ENCODE measurements at places on chromosomes 7 and 10.

DNA sequence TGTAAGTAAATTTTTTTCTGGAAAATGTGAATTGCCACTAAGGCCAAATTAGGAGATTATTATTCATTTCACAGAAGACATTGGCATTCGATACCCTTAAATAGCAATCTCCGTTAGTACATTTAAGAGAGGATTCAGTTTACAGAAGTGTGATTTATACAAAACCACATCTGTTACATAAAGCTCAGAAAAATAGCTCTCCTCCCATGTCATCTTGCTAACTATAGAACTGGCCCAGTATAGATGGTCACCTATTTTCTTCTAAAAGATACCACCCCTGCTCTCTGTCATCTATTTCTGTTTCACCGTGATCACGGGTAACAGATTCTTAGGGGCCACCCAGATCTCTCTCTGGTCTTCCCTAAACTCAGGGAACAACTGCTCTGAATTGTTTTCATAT lies 119.1 kb downstream of the HIP1 start:
- no peak for DNase-seq

GRCh38 chr10:124734311-124735166 lies 9.6 kb downstream of the FAM53B start:
- no peak for DNase-seq

- no peak for DNase-seq
Measured at GRCh38 chr10:100350914-100351485, 4.0 kb downstream of the SCD start.

DNA sequence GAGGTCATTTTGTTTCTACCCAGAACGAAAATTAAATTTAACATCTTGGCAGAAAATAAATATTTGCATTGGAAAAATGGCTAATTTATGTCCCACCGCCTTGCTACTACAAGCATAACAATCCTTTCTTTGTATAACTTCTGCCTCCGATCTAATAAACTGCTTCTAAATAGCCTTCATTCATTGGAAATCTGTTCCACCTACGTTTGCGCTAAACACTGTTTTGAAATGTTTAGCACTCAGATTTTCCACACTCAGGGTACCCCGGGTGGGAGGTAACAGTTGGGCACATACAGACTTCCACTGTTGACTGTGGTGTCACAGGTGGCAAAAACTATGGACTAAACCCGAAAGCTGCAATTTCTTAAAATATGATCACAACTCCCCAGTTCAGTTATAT lies 96.4 kb downstream of the FGFR2 start:
- no peak for DNase-seq

DNA sequence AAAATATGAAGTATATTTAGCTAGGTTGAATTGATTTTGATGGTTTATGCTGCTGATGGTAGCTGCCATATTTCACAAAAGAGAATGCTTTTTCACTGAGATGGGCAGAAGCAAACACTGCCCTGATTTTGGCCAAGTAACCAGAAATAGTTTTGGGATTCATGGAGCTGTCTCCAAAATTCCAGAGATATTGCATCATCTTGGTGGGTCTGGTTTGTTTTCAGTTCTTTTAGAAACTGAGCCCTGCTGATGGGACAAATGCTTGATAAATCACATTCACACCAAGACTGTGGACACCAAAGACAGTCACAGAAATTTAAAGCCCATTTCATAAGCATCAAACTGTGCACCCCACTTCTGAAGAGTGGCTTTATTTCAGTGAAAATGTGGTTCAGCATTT lies 140.5 kb downstream of the BICC1 start:
- no peak for DNase-seq

GRCh38 chr7:147721962-147722830 lies 868.4 kb upstream of the C7orf33 start:
- no peak for DNase-seq

DNA sequence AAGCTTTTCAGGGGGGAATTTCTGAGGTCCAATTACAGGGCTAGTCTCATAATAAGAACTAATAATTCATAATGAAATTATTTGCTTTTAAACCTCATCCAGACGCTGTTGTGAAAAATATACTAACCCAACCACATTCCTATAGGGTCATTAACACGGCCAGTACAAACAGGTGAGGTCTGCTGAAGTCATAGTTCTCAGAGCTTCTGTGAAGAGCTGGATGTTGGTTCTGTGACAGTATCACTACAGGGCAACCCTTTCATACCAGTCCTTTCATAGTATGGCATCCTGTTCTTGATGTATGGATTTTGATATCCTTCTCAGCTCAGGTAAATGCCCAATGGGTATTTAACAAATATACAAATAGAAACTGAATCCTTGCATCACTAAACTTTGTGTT lies 62.3 kb upstream of the FAM133B start:
- DNase-seq, result no peak

DNA sequence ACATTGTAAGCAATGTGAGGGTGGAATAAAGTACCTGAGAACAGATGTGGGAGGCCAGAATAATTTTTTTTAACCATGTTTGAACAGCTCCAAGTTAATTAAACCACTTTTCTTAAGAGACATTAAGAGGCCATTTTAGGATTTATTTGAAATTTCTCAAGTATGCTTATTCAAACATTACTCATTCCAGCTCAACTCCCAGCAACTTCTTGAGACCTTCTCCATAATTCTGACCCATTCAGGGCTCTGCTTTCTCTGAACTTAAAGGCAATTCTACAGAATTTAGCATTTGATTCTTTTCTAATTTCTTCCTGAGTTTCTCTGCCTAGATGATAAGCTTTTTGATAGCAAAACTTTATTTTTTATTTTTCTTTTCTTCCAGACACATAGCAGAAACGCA lies 314.5 kb downstream of the CAMK1D start:
- DNase-seq, result no peak

DNA sequence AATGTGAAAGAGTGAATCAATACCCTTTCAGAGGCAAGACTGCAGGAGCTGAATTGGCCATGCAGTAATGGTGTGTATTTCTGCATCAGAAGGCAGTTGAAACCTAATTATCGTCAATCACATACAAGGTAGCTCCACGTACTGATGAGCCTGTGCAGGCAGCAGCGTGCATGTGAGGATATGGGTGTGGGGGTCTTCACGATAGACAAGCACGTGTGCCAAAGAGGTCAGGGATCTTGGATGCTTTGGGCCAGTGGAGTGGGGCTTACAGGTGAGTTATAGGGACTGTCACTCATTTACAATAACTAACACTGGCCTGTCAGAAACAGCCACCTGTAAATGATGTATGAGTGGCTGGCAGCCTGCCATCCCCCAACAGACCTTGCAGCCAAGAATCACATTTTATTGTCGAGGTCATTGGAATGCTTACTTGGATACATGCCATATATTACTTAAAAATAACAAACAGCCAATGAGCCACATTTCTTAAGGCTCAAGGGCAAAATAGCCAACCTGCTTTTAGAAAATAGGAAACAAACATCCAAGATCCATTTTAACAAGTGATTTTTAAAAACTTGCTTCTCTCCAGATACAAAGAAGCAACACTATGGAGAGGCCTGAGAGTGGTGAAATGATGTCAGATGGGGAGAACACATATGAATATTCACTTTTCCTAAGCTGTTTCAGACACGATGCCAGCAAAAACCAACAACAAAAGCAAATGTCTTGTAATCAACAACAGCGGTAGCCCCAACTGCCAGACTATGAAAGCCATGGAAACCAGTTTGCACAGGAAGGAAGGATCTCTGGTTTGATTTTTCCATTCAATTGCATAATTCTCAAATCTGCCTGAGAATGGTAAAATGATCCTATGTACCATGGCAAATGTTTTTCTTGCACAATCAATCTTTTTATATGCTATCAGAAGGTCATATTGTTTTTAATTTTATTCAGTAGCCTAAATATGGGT lies 210.7 kb downstream of the SKAP2 start:
- no peak for DNase-seq

DNA sequence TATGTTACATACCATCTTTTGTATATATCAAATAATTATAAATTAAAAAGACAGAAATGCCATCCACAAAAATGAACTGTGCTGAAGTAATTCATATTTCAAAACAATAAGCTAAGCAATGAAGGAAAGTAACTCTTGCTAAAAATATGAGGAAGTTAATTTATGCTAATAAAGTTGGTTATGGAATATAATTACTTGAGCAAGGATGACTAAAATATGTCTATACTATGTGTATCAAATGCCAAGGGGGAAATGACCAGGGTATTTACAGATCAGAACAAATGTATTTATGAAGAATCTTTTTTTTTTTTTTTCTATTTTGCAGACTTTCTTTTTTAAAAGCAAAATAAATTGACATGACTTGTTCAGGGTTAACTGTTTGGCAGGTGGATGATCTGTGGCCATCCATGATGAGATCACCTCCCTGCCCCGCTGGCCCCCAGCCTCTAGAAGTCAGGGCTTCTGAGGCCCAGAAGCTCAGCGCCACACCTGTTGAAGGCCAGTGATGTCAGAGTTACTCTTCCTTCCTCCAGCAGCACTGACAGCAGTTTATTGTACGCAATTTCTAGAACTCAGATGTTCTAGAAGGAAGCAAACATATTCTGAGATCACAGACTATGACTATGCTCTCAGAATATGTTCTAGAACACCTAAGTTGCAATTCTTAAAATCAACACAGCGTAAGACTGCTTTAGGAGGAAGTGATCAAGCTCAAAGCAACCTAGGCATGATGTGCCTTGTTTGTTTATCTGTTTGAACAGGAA lies 196.1 kb upstream of the KLF14 start:
- no peak for DNase-seq

GRCh38 chr7:40604601-40605438 lies 470.0 kb downstream of the SUGCT start:
- no peak for DNase-seq

GRCh38 chr10:123327450-123327849 lies 173.2 kb downstream of the BUB3 start:
- DNase-seq, result no peak

DNA sequence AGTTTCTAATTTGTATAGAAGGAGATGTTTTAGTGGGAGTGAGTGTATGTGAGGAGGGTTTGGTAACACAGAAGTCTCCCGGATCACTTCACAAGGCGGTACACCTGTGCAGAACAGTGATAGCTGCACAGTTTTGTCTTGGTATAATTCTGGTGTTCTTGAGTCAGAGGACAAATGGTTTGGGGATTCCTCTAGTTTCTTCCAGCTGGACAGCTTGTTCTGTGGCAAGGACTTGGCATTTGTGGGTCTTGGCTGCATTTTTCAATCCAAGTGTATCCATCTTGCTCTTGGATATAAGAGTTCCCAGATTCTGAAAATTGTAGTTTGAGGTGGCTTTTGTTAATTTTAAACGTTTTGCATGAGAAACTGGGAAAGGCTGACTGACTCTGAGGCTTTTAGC lies 135.7 kb downstream of the AHR start:
- DNase-seq, result no peak

DNA sequence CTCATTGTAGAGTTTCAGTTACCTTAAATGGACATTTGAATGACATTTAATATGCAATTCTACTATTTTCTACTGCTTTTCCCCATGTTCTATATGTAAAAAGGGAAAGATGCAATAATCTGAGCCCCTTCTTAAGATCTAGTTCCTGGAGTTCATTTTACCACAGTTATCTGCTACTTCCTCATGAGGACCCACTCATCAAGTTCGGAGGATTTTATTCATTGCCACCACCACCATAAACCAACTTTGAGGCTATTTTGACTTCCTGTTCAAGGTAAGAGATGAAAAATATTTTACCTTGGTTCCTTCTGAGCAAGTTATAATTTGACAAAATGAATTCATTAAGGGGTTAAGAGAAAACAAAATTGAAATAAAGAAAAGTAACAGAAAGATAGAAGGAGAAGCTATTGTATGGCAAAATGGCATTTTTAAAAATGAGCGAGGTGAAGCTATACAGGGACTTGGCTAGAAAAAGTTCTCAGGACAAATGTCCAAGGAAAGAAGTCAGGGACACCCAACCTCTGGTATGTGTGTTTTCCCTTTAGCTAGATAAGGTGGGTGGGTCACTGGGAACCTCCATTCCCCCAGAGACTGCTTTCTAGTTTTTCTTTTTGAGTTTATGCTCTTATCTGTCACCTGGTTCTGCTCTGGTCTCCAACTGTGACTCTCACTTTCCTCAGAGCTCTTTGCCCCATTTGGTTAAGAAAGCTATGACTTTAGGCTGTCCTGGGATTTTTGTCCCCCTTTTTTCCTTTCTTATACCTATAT lies 14.9 kb upstream of the FAM3C start:
- DNase-seq, result no peak

GRCh38 chr10:28676326-28676967 lies 874 bp upstream of the BAMBI start:
- no peak for DNase-seq
